ENCODE measurements at places on chromosomes 2 and 18. TPM values are rescaled to one million over a fixed set of nuclear protein-coding genes. Genes with fewer than 3 reads are reported as not detected.
A peak's percentile ranks its signal among the peaks of the same experiment; 100 is the strongest.

DNA sequence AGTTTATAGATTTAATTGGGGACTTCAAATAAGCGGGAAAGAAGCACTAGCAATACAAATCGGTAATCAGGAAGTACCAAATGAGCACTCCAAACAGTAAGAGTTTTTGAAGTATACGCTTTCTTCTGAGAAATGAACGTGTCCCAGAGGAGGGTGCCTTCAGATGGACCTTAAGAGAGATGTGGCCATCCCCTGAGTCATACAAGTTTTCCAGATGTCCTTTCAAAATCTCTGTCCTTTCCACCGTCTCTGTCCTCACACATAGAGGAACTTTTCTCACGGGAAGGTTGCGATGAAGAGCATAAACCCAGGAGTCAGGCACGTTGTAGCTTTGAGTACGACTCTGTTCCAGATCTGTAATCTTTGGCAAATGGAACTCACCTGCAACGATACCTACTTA is 1.7 kb upstream of the SMAD2 start:
- DNase-seq, result no peak

DNA sequence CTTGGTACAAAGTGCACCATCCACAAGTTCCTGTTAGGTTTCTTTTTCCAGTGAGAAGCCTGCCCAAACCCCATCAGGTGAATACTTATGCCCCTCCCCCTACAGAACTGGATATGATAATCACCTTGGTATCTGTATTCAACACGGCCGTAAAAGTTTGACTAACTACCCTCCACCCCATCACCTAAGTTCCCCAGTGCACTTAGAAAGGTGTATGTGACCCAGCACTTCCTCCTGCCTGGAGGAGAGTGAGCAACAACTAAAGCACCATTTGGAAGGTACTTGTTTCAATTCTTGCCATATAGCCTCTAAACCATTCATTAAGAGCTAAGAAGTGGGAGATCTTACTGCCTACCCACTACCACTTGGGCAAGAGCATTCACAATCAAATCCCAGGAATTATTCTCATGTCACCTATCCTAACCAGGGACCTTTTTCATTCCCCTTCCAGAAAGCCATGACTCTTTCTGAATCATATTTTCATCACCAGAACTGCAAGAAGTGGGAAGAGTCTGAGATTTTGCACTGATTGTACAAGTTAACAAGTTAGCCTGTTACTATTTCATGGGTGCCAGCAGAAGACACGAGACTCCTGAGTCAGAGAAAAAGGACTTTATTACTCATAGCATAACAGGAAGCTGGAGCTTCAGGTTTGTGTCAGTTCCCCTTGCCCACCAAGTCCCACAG is 53.5 kb upstream of the NDUFV2 start:
- no peak for DNase-seq

- DNase-seq, result peak; percentile 92
Observed at GRCh38 chr2:147843864-147844696, 749 bp upstream of the ACVR2A start.

GRCh38 chr18:59851784-59852399 is 47.9 kb upstream of the PMAIP1 start:
- DNase-seq, result no peak

DNA sequence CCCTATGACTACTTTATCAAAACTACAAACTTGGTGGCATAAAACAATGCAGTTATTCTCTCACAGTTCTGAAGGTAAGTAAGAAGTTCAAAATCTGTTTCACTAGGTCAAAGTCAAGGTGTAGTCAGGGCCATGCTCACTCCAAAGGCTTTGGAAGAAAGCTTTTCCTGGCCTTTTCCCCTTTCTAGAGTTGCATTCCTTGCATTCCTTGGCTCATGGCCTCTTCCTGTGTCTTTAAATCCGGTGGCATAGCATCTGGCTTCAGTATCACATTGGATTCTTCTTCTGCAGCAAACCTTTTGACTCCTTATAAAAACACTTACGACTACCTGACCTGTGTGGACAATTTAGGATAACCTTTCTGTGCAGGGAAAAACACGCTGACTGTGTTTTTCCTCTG is 543.5 kb upstream of the HNMT start:
- DNase-seq, result no peak

- no peak for DNase-seq
Observed at GRCh38 chr18:42338683-42339082, 383.6 kb downstream of the PIK3C3 start.

GRCh38 chr2:85780316-85781012 is 26.7 kb downstream of the ATOH8 start:
- no peak for DNase-seq

GRCh38 chr2:15120631-15121030 is 440.5 kb downstream of the NBAS start:
- DNase-seq, result no peak

GRCh38 chr18:41315134-41315533 is 639.9 kb upstream of the PIK3C3 start:
- no peak for DNase-seq

- DNase-seq, result no peak
Observed at GRCh38 chr2:129627437-129627836, 352.0 kb upstream of the RAB6C start.

DNA sequence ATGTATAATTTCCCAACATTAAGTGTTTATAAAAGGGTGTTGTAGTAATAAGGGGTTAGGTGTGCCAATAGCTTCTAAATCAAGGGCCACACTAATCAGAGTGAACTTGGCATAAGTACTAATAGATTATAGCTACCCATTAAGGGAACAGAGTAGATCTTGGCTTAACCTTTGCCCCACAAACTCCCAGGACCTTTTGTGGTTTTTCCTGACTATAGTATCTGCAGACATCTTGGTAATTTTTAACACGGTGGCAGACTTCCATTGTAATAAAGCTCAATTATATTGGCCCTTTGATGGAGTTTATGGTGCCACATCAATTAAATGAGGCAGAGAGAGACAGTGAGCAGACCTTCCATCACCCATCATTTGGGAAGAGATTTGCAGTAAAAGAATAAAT is 358.5 kb upstream of the HNRNPA3 start:
- no peak for DNase-seq

DNA sequence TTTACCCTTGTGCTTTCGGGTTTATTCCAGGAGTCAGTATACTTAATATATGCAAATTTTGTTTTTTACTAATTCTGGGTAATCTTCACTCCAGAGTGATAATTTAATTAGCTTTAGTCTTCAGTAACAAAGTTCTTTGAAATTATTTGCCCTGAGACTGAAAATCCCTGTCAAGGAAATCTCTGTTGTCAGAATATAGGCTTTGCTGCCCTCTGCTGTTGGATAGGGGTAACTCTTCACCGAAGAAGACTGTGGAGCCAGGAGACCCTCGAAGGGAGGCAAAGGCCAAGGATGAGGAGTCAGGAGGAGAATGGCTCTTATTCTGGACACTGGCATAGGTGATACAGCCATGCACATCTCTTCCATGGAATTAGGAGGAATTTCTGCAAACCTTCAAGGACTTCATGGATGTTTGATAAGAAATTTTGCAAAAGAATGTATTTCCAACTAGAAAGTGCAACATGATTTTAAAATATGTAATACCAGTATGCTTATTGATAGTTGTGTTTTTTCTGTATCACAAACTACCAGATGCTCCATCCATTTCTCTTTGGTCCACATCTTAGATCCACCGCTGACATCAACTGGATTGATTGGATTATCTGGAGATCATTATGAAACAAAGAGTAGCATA is 182.3 kb downstream of the RDH14 start:
- peak; percentile 23 for DNase-seq

- DNase-seq, result peak; percentile 50
Observed at GRCh38 chr2:191030521-191031154, 16.7 kb upstream of the STAT1 start.

GRCh38 chr2:196823750-196824522 is 14.8 kb upstream of the C2orf66 start:
- no peak for DNase-seq

Gene FOXD4L1
- total RNA-seq, result 0.17 TPM

Gene DCC
- not detected for total RNA-seq

Gene KIF5C
- 3.5 TPM for total RNA-seq

Gene IL1A
- 0.66 TPM for total RNA-seq

Gene GALNT14
- 7.6 TPM for total RNA-seq

Gene SPIRE1
- 17.8 TPM for total RNA-seq

Gene IGFBP5
- 246 TPM for total RNA-seq

Gene LBH
- 114 TPM for total RNA-seq

Gene SF3B1
- 206 TPM for total RNA-seq

Gene UGT1A6
- 6.3 TPM for total RNA-seq

Data from mucosa of gallbladder (tissue), 1 donor.